Occipital lobe (tissue), 3 donors: ENCODE measurements at places on chromosomes 4 and X. TPM values are rescaled to one million over a fixed set of nuclear protein-coding genes. Genes with fewer than 3 reads are reported as not detected.

Gene ITIH6
- not detected for total RNA-seq

DNA sequence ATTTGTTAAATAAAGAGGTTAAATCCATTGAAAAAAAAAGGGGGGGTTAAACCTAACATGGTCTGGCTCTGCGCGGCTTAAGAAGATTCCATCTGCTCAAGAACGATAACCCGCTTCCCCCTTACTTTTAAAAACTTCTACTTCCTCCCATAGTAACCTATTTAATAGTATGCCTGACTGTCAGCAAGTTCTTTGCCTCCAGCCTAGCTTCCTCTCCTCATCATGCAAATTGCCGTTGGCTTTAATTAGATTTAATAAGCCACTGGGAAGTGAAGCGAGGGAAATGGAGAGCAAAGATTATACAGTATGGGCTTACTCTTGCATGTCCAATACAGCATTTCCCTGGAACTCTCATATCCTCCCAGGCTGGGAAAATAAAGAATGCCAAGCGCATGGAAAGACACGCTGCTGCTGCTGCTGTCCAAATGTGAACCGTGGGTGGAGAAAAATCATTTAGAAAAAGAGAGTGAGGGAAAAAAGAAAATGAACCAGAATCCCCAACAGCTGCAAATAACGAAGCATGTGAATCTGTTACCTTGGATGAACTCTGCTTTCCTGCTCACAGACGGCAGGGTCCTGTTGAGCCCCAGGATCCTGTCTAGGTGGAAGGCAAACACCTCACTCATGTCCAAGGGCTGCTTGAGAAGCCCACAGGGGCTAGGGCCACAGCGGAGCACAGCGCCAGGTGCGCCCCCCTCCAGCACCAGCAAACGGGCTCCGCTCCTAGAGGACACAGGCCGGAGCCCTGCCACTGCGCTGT, 2.7 kb downstream of the GASK1B start:
- DNase-seq = no peak

- DNase-seq = no peak
Observed at GRCh38 chrX:46703980-46704379, 54.9 kb downstream of the SLC9A7 start.

- DNase-seq = no peak
Observed at GRCh38 chrX:144916785-144917184, 330.5 kb upstream of the SPANXN1 start.

GRCh38 chrX:46649421-46650260, 76.1 kb downstream of the CHST7 start:
- DNase-seq = no peak

Gene ENAM
- not detected for total RNA-seq

GRCh38 chrX:27555514-27555913, 34.6 kb upstream of the DCAF8L2 start:
- no peak for DNase-seq
